ENCODE measurements at places on chromosomes 12 and 14.

DNA sequence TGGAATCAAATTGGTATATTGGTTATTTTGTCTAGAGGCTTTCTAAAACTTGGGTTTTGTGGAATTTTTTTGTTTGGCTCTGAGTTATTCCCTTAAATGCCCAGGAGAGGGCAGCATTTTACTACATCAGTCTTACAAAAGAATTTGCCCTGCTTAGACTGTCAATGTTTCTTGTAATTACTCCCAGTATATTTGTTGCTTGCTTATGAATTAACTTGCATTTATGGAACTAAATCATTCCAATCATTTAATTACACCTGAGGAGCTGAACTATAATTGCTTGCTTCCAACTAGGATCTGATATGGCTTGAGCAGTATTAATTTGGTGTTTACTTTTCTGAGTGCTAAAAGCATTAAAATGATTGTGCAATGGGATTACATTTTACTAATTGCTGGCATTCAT, 48.7 kb downstream of the MIPOL1 start:
- no peak for DNase-seq

DNA sequence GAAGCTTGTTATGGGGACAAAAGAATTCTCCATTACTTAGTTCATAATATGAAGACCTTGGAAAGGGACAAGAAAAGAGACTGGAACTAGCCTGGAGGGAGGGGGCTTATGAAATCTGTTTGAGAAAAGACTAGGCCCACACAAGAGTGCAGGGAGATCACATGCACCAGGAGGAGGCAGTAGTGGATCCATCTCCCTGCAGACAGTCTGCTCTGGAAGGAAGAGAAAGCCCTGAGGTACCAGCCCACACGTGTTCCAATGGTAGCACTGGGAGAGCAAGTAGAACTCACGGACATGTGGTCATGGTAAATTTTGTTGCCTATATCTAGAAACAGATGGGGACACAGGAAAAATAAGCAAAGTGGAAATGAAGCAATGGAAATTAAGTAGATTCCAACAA, 445.4 kb downstream of the SOX5 start:
- DNase-seq = no peak

DNA sequence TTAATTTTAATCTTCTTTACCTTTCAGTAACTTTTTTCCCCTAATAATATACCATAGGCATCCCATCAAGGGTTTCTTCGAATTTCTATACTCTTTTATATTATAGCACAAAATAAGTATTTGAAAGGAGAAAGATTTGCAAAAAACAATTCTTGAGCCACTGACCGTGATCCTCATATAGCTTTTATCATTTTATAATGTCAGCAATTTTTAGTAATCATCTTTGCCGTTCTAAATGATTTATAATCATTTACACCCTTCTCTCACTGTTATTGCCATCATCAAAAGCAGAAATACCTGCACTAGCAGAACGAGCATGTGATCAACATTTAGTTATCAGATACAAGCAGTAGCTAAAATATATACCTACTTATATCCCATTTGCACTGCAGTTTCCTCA, 16.9 kb downstream of the PTPRQ start:
- DNase-seq = no peak

GRCh38 chr14:61099216-61099835, 118.3 kb downstream of the SLC38A6 start:
- no peak for DNase-seq

DNA sequence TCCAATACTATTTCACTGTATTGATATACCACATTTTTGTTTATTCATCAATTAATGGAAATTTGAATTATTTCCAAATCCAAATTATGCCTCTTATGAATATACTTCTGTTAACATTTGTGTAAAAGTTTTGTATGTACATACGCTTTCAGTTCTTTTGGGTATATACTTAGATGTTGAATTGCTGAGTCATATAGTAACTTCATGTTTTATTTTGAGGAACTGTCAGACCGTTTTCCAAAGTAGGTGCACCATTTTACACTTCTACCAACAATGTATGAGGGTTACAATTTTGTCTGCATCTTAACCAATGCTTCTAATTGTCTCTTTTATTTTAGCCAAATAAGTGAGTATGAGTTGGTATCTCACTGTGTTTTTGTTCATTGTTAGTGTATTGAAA, 10.2 kb upstream of the CCER1 start:
- no peak for DNase-seq

GRCh38 chr12:65876898-65877721, 52.8 kb downstream of the HMGA2 start:
- DNase-seq = no peak

- DNase-seq = no peak
Measured at GRCh38 chr14:90345239-90345557, 13.5 kb upstream of the NRDE2 start.

GRCh38 chr12:67853204-67853603, 136.0 kb upstream of the IFNG-AS1 start:
- DNase-seq = no peak

DNA sequence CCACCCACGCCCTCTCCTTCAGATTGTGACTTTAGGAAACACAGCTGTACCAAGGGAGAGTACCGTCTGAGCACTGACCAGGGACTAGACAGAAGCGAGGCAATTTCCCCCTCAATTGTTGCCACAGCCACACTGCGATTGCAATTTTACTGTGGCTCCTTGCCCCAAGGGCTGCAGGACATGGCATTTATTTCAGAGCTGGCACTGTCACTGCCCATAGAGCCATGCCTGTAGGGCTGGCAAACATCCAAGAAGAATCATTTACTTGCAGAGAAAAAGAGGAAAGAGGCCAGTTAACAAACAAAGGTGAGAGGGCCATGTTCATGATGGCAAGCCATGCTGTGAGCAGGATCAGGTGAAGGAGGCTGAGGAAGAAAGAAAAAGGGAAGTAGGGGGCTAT, 129.6 kb downstream of the EMP1 start:
- no peak for DNase-seq

DNA sequence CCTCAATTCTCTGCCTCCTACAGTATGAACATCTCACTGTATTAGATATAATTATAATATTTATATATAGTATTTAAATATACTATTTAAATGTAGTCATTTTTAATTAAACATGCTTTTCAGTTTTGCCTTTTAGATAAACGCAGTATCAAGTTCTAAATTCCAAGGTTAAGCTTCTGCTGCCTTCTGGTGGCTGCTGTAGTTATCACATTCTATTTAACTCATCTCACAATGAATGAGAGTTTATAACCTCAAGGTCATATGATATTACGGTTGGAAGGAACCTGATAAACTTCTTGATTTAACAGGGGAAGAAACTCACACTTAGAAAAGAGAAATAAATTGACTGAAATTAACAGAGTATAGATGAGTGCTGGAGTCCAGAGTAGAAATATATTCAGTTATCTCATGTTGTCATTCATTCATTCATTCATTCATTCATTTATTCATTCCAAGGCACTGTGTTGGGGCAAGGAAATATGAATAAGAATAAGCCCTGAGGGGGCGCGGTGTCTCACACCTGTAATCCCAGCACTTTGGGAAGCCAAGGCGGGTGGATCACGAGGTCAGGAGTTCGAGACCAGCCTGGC, 31.9 kb downstream of the GUCY2C start:
- no peak for DNase-seq

GRCh38 chr12:68446901-68447796, 115.0 kb upstream of the MDM1 start:
- no peak for DNase-seq
